ENCODE measurements at places on chromosomes 16 and 17.

GRCh38 chr17:77501101-77501566, 360.4 kb downstream of the SEC14L1 start:
- no peak for DNase-seq

DNA sequence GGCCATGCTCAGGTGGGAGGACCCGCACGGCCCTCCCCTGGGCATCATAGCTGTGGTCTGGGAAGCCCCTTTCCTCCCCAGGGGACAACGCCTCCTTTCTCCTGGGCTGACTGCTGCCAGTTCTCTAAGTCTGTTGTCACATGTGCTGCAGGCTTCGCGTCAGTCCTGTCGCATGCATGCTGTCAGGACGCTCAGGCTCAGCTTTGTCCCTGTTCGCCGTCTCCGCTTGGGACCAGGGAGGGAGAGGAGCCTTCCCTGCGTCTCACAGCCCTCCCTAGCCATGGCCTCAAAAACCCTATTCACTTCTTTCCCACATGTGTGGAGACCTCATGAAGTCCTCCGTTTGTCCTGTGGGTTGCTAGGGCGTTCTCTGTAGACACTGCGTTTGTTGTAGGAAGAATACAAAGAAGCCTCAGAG, 21.4 kb downstream of the LDHD start:
- no peak for DNase-seq

- DNase-seq = no peak
Measured at GRCh38 chr17:296379-296778, 56.2 kb downstream of the RPH3AL start.

GRCh38 chr17:39787041-39787440, 49.3 kb downstream of the GRB7 start:
- no peak for DNase-seq
